HL-60 (cell line): ENCODE measurements at places on chromosomes 7 and 10.

DNA sequence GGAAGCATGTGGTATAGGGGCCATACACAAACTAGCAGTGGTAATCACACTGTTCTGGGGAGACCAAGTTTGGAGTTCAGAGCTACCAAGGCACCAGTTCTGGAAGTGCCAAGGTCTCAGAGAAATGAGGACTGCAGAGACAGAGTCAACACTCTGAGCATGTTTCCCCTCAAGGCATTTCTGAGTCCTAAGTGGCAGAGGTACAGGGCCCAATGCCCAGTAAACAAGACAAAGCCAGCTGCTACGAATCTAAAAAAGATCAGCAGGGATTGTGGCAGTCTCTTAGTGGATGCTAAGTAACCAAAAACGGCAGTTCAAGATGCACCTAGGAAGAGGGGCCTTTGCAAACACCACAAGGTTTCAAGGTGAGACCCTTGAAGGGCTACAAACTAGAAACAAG, 271.9 kb downstream of the TNS3 start:
- DNase-seq = no peak

GRCh38 chr7:66731986-66732385, 8.5 kb upstream of the RABGEF1 start:
- no peak for DNase-seq

GRCh38 chr7:151086802-151087244, 548 bp downstream of the AGAP3 start:
- no peak for DNase-seq

DNA sequence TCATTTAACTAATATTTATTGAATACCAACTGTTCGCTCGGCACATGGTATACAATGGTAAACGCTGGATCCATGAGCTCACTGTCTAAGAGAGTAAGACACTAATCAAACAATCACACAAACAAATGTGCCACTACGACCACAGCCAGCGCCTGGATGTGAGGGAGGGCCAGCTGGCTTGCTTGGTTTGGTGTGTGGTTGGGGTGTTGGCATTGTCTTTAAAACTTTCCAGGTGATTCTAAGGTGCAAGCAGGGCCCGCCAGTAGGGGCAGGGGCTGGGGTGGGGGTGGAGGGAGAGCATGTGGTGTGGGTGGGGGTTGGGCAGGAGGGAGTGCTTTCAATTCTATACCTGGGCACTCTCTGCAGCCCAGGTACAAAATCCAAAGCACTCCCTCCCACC, 31.6 kb downstream of the ADRA2A start:
- DNase-seq = no peak
